Hematopoietic multipotent progenitor cell treated with erythropoietin and hydrocortisone succinate and interleukin-3 and kit ligand, for 8 days (in vitro differentiated cells): ENCODE measurements at places on chromosomes 3 and 15.

- no peak for DNase-seq
These were observed 287.0 kb upstream of the LYSMD4 start for GRCh38 chr15:100020189-100020588.

GRCh38 chr3:141129541-141130011 is 78.4 kb downstream of the SPSB4 start:
- DNase-seq: no peak

GRCh38 chr3:195005251-195005620 is 265.7 kb downstream of the XXYLT1 start:
- no peak for DNase-seq

DNA sequence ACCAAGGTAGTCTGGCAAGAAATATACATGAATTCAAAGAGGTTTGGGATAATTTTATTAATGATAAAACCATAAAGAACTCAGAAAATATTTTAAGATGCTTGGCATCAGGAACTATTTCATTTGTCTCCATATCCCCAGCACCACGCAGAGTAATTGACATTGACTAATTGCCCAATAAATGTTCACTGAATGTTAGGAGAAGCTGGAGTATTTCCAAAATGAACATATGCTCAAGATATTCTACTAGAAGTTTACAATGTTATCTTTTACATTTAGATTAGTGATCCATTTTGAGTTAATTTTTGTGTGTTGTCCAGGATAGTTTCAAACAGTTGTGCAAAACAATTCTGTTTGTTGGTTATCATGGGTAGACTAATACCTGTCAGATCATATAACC is 298.8 kb upstream of the CTDSPL start:
- no peak for DNase-seq

DNA sequence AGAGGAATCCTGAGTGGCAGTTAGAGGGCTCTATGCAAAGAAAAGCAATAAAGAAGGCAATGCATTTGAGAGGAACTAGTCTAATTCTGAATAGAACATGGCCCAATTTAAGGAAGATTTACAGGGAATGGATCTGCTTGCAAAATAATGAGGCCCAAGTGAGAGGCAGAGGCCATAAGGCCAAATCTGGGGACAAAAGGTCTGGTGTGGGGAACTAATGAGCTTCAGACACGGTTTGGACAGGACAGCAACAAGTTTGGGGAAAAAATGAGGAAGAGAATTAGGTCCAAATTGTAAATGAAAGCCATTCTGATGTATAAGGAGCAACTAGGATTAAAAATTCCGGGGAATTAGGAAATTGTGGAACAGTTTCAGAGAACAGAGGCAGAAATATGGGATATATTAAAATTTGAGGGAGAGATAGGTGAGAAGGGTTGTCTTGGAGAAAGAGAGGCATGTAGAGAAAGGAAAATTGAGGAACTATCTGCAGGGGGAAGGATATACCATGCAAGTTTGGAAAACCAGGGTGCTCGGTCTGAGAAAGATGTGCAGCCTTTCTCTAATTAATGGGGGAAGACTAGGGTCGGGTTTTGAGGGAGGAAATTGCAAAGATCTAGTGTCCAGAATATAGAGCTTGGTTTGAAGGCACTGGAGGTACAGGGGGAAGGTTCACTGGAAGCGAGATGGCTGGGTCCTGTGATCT is 73.8 kb downstream of the RBPMS2 start:
- no peak for DNase-seq

- DNase-seq: no peak
These were observed 689.0 kb downstream of the PLOD2 start for GRCh38 chr3:145471976-145472375.
